Left kidney (tissue), 8 donors: ENCODE measurements at places on chromosomes 16 and 17. TPM values are rescaled to one million over a fixed set of nuclear protein-coding genes. Genes with fewer than 3 reads are reported as not detected.

- DNase-seq = no peak
These were observed 25.8 kb downstream of the SRCIN1 start for GRCh38 chr17:38579934-38580333.

DNA sequence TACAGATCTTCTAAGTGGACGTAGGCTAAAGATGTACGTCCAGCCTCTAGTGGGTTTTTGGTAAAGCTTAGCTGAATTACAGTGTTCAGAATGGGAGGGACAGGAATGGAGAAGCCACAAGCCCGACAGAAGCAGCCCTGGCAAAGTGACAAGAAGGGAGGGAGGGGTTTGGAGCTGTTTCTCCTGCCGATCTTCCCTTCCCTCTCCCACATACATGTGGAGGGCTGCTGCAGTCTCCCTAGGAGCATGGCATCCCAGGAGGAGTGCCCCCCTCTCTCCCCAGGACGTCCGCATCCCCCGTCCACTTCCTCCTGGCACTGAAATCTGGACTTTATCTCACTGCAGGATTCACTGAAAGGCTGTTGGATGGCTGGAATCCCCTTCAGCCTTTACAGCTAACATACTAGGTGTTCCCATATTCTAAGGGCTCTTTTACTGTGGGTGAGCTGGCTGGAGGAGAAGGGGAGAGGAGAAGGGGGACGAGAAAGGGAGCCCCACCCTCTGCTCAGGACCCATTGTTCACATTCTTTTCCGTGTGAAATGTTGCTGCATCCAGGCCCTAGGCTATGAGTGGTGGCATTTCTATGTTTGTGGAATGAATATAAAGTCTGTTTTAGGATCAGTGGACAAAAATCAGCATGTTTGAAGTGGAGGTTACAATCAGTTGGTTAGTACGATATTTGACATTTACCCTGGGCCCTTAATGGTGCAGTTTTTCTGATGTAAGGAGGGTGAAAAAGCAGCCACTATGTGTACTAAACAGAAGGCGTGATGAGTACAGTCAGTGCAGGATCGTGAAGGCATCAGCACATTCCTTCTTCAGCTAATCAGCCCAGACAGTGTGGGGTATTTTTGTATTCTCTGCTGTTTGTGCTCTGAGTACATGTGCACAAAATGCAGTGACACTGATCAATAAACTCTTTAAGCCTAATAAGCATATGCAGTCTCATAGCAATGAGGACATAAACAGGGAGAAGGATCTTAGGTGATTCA is 94.6 kb downstream of the SPECC1 start:
- DNase-seq = no peak

GRCh38 chr16:57536306-57537193 is at the start of gene CCDC102A:
Gene CCDC102A, minus strand, starts transcription at chr16:57536571. Its CDS starts 7,394 bp downstream, at chr16:57529177.
- no peak for DNase-seq

- DNase-seq = no peak
These were observed 18.8 kb downstream of the SIAH1 start for GRCh38 chr16:48366165-48367093.

DNA sequence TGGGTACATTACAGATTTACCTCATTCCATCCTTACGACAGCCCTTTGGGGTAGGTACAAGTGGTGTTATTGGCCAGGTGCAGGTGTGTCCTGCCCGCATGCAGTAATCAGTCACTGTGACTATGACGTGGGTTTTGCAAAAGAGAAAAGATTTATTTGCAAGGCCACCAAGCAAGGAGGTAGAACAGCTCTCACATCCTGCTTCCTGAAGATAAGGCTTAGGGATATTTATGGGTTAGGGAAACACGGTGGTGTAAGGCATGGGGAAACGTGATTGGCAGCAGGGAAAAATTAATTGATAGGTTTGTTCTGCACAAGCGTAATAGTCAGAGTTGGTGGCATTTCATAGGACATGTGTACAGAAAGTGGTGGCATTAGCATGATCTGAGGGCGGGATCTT is 214.8 kb downstream of the PARN start:
- no peak for DNase-seq

DNA sequence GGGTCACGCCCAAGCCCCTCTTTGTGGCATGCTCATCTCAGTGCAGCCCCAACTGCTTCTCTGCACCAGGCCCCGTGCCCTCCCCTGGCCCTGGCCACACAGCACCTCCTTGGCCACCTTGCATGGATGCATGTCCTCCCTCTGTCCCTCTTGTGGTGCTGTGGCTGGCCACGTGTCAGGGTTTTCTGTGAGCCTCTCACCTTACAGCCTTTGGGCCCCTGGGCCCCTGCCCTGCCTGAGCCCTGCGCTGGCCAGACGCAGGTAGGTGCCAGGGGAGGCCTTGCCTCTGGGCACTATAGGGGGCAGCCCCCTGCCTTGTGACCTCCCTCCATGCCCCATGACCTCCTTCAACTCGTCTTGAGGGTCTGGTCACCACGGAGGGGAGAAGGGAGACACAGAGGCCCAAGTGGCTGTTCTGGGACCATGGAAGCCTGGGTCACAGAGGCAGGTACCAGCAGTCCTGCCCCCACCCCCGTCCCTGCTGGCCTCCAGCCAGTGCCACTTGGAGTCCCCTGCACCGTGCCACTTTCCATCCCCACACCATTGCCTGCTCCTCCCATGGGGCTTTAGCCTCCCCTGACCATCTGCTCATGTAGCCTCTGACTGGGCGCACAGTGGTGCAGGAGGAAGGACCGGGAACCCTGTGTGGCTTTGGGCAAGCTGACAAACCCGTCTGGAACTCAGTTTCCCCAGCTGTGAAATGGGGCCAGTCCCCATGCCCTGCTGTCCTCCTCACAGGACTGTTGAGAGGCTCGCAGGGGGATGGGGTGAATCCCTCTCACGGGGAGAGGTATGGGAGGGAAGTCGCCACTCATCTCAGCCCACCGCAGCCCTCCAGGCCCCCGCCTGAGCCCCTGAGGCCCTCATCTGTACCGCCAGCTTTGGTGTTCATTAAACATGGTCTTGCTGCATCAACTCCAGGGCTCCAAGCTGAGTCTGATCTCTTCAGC is 11.5 kb upstream of the ATP6V0C start:
- no peak for DNase-seq

Gene SOST
- polyA plus RNA-seq = 30.9 TPM
